ENCODE measurements at places on chromosomes 4 and X. TPM values are rescaled to one million over a fixed set of nuclear protein-coding genes. Genes with fewer than 3 reads are reported as not detected.

MEPE gene
- total RNA-seq = not detected

DNA sequence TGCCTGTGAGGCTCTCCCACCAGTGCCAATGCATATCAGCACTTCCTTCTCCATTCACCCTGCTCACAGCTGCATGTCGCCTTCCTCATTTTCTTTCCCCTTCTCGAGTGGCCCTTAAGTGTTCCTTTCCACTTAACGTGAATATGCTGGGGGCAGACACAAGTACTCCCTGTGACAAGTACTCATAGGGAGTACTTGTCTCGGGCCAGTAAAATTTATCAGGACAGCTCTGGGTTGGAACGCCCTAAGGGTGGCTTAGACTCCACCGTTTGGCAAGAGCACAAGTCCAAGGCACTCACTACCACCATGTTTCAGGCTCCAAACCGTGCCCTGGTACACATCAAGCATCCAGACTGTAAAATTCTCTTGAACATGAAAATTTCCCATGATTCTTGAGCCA, 3.9 kb upstream of the LDOC1 start:
- no peak for DNase-seq

SUPT20HL1 gene
- not detected for total RNA-seq

GRCh38 chrX:119753639-119754257, 4.6 kb upstream of the SOWAHD start:
- DNase-seq = peak; percentile 67

GRCh38 chr4:183329954-183330742, 7.9 kb upstream of the CLDN24 start:
- DNase-seq = no peak

DNA sequence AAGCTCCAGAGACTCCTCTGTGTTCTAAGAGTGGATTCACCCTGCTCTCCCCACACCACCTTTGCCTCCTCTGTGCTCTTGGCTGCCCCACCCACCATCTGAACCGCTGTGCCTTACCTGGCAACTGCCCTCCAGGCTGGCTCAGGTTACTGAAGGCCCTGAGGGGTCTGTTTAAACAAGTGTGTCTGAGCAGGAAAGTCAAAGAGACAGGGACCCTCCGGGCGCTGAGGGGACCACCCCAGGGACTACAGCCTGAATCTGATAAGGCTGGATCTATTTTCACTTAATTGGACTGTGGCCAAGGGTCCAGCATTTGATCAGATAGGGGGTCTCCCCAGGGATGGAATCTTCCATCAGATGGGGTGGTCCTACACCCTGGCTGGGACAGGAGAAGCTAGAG, 10.4 kb upstream of the MSX1 start:
- DNase-seq = no peak

Data from activated CD8-positive, alpha-beta memory T cell treated with anti-CD3 and anti-CD28 coated beads, Interleukin-2, amount 10 ng/mL, durations not matched to agents 7 days and 5 days (primary cell).